ENCODE measurements at places on chromosomes 16 and 17.

DNA sequence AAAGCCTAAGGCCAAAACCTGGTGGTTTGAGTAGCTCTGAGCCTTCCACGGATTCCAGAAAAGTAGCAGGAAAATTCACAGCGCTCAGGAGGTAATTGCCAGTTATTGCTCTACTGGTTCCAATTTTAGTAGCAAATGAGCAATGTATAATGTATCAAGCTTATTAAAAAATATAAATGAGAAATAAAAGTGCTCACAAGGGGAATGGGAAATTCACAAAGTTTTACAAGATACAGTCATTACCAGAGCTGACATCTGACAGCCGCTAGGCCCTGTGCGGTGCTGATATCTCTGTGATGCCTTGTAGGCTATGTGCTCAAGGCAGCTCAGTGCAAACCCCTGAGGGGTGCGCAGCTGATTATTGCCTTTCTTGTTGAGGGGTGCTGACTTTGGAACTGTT, 47.5 kb downstream of the HS3ST3A1 start:
- no peak for DNase-seq

- no peak for DNase-seq
Measured at GRCh38 chr17:16091773-16092172, 92.1 kb downstream of the TTC19 start.

DNA sequence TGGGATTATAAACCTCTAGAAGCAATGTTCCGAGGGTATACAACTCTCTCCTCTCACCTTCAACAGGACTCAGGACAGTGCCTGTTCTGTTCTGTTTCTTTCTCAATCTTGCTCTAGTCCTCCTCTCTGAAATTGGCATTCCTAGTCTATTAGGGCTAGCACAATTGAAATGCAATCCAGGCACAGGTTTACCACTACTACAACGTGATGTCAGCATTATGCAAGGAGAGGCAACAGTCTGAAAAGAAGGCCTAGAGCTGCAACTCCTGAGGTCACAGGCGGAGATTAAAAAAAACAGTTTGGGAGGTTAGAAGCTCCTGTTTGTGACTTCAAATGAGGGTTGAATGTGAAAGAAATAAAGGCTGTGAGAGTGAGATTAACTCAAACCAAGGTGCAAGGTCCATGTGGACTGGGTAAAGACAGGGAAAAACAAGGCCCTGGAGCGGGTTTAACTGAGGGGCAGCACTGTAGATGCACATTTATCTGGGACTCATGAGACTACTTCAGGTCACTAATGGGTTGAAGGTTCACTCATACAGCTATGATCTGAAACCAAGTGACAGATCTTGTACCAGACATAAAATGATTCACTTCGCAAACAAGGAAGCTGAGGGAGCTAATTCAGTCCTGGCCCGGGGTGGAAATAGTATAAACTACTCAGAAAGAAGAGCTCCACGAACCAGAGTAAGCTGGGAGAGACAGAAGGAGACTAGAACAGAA, 16.8 kb downstream of the AMFR start:
- DNase-seq = no peak

DNA sequence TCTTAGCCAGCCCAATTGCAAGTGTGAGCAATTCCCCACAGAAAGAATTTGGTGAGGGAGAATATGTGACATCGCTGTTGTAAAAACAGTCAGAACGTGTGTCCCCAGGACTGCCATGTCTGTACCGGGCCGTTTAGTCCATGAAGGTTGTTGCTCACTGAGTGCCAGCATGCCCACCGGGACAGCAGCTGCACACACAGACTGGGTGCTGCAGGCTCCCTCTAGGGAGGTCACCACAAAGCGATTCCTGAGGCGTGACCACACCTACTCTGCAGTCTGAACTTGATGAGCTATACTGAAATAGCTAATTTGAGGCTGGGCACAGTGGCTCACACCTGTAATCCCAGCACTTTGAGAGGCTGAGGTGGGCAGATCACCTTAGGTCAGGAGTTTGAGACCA, 44.1 kb upstream of the ADORA2B start:
- no peak for DNase-seq

DNA sequence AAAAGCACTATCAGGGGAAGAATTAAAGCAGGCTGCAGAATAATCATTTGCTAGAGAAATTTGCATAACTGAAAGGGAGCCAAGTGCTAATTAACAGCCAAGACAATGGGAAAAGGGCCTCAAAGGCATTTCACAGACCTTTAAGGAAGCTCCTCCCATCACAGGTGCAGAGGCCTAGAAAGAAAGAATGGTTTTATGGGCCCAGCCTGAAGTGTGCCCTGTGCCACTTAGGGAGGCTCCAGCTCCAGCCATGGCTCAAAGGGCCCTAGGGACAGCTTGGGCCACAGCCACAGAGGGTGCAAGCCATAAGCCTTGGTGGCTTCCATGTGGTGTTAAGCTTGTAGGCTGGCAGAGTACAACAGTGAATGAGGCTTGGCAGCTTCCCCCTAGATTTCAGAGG, 50.1 kb downstream of the RNF112 start:
- no peak for DNase-seq

DNA sequence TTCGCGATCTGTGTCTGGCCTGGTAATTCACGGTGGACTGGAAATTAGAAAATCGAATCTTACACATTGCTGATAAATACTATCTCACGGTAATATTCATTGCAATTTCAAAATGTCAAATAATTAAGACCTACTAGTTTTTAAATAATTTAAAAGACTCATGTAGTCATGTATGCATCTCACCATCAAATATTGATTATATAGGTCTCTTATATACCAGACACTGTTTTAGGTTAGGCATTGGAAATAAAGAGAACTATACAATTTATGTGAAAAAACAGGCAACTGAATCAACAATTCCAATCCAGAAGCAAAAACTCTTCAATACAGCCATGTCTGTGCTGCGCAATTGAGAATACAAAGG, 7.5 kb upstream of the PIRT start:
- DNase-seq = no peak

GRCh38 chr17:49926886-49927285, 42.1 kb upstream of the DLX4 start:
- DNase-seq = no peak

- DNase-seq = no peak
Measured at GRCh38 chr17:17127730-17128291, 78.3 kb downstream of the PLD6 start.

- no peak for DNase-seq
Measured at GRCh38 chr16:49003022-49003421, 278.6 kb downstream of the CBLN1 start.

DNA sequence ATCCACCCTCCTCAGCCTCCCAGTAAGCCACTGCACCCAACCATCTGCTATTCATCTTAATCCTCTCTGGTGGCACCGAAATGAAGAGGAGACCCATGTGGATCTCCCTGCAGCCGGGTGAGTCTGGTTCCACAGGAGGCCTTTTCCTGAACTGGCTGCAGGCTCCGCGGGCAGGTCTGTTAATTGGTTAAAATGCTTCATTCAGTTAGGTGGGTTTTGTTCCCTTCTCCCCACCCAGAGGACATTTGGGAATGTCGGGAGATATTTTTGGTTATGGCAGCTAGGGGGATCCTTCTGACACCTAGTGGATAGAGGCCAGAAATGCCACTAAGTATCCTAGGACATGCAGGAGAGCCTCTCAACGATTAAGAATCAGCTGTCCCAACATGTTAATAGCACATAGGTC, 16.7 kb downstream of the C16orf54 start:
- DNase-seq = no peak

- no peak for DNase-seq
Measured at GRCh38 chr17:50020841-50021599, 26.0 kb upstream of the DLX3 start.

GRCh38 chr17:33500151-33500550, 207.1 kb upstream of the ASIC2 start:
- no peak for DNase-seq

DNA sequence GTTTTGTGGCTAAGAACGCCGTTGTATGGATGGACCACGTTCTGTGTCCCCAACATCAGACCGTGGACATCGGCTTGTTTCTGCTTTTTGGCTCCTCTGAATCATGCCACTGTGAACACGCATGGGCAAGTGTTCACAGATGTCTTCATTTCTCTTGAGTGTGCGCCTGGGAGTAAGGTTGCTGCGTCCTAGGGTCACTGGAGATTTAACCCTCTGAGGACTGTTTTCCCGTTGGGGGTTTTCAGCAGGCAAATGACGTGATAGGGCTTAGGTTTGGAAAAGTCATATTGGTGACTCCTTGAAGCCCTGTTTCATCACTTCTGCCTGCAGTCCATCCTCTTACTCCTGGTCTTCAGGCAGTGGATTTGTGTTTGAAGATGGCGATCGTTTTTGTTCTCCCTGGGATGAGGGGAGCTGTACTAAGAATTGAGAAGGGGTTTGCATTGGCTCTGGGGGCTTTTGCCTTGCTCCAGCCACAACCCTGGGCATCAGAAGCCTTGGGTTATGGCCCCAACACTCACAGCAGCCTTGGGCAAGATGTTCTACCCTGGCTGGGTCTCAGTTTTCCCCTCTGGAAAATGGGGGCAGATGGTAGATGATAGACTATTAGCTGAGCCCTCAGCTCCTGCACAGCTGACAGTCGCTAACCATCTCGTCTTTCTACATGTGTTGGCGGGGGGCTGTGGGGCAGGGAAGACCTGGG, 67.2 kb upstream of the CIBAR2 start:
- DNase-seq = no peak

DNA sequence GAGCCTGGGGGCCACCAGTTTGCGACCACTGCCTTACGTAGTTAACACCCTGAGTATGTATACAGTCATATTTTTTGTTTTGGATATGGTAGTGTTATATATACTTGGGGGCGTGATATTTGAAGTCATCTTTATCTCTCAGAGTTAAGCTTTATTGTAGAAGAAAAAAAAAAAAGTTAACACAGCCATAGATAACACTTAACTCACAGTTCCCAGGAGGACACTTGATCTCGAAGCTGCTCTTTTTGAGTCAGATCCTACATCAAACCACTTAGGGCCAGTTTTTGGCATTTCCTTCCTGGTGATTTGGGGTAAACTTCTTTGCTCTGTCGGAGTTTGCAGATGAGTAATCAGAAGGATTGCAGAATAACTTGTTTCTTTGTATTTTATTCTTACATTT, 5.8 kb downstream of the ITPRIPL2 start:
- no peak for DNase-seq

DNA sequence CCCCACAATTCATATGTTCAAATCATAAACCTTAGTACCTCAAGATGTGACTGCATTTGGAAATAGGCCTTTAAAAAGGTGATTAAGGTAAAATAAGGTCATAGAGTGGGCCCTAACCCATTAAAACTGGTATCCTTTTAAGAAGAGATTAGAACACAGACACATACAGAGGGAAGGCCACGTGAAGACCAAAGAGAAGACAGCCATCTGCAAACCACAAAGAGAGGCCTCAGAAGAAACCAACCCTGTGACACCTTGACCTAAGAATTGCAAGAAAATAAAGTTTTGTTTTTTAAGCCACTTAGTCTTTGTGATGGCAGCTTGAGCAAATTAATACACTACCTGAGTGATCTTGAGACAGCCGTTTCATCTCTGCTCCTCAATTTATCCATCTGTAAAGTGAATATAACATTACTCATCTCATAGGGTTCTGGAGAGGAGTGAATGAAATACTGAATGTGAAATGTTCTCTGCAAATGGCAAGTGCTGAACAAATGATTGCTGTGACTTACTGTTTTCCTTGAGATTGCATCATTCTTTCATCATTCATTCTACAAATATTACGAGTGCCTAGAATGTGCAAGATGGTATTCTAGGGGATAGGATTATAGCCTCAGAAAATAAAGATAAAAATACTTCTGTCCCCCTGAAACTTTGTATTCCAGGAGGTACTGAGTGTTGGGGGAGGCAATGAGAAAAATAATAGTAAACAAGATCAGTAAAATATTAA, 222.0 kb upstream of the CDH13 start:
- no peak for DNase-seq

DNA sequence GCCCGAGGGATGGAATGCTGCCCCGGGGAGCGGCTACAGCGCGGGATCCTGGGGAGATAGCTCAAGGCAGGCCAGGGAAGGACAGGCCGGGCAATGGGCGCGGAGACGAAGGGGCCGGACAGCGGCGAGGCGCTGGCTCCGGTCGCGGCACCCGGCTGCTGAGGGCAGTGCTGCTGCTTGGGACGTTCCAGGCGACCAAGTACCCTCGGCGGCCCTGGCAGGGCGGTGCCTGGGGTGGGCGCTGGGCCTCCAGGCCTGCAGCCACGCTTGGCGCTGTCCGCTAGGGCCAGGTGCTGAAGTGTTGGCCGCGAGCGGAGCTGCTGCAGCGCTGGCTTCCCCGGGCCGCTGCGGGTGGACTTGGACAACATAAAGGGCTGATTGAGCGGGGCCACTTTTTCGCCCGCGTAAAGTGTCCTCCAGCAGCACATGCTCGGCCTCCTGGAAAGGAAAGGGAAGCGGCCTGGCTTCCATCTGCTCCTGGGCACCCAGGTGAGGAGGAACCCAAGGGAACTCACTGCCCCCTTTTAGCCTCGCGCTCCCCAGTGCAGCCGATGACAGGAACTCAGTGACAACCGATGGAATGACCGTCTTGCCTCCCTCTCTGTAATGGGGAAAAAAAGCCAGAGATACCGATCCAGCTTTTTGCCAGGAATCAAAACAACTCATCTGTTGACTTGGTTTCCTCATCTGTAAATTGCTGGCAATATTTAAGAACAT, 23.7 kb downstream of the CLEC3A start:
- no peak for DNase-seq

GRCh38 chr16:17339764-17340541, 130.8 kb downstream of the XYLT1 start:
- no peak for DNase-seq

DNA sequence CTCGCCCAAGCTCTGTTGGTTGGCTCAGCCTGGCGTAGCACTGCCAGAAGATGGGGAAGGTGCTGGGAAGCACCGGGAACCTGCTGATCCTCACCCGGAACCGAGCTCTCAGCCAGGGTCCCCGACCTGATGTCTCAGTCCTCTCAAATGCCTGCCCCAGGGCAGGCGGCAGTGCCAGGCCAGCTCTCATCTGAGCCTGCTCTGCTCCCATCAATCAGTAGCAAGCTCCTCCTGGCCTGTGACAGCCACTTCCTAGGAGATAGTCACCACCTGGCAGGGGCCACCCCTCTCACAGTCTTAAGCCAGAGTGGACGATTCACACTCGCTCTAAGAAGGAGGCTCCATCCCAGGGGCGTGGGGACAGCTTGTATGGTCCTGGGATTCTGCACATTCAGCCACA, 62.0 kb downstream of the ENGASE start:
- no peak for DNase-seq

All from amniotic stem cell (primary cell).